ENCODE measurements at places on chromosomes 1 and 21.

GRCh38 chr1:59514061-59514909 is 217.4 kb downstream of the FGGY start:
- no peak for DNase-seq

DNA sequence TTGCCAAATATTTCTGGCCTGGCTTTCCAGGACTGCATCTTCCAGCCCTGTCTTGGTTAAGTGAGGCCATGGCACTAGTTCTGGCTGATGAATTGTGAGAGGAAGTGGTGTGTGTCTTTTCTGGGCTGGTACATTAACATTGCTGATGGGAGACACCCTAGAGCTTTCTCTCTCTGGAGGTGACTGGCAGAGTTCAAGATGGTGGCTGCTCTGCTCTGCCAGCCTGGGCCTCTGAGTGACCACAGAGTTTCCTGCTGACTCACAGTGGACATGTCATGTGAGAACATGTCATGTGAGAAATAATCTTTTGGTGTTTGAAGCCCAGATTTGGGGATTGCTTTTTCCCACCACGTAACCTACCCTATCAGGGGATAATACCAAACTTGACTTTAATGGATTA is 218.0 kb upstream of the KIAA0040 start:
- DNase-seq: no peak

DNA sequence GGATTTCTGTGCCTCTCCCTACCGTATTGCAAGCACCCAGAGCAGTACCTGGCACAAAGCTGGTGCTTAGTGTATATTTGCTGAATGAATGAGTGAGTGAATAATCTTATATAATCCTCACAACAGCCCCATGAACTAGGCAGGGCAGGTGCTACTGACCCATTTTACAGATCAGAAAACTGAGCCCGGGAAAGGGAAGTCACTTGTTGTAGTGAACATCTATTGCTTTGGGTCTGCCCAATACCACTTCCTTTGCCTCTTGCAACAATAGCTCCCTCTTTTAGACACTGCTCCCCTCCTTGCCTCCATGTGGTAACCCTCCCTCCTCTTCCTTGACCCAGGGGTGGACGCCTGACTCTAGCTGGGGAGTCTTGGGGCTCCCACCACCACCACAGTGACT is 3.1 kb downstream of the CDCP2 start:
- no peak for DNase-seq

GRCh38 chr1:3460672-3461131 is 6.2 kb downstream of the ARHGEF16 start:
- peak; percentile 64 for DNase-seq

- no peak for DNase-seq
Measured at GRCh38 chr1:100700586-100700985, 19.0 kb upstream of the VCAM1 start.

GRCh38 chr1:33312413-33312749 is 8.5 kb downstream of the A3GALT2 start:
- no peak for DNase-seq
